ENCODE measurements at places on chromosomes 5 and 9.

DNA sequence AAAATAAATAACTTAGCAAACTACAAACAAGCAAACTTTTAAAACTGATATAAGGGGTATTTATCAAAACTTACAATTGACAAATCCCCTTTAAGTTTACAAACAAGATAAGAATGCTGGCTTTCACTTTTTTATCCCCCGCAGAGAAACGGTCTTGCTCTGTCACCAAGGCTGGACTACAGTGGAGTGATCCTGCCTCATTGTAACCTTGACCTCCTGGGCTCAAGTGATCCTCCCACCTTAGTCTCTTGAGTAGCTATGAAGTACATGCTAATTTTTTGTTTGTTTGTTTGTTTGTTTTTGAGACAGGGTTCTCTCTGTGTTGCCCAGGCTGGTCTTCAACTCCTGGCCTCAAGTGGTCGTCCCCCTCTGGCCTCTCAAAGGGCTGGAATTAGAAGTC is 9.0 kb upstream of the NIPSNAP3A start:
- no peak for DNase-seq

DNA sequence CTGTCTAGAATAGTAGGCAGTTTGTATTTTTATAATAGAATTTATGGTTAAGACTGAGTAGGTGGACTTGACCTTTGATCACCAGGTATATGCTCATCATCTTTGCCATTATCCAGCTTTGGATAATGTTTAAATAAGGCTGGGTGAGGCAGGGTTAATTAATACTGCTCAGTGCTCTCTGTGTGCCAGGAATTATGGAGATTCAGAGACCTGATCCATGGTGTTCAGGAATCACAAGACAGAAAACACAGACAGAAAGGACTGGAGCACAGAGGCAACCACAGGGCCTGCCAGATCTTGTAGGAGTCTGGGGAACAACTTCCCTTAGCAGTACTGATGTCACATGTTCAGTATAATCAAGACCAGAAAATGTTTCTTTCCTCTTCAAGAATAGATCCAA is 186.3 kb upstream of the ADCY2 start:
- DNase-seq = no peak

DNA sequence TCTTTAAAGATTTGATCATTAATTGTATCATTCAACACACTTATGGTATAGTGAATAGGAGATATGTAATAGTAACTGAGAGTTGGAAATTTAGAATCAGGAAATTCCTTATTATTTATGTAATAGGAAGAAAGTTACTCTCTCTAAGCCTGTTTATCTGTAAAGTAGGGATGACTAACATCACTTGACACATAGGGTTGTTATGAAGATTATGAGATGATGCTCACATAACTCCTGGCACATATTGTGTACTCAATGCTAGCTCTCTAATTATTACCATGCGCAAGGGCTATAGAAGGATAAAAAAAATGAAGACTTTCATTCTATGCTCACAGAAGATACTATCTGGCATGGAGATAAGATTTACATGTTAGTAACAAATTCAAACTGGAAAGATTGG is 149.9 kb downstream of the ISOC1 start:
- no peak for DNase-seq

DNA sequence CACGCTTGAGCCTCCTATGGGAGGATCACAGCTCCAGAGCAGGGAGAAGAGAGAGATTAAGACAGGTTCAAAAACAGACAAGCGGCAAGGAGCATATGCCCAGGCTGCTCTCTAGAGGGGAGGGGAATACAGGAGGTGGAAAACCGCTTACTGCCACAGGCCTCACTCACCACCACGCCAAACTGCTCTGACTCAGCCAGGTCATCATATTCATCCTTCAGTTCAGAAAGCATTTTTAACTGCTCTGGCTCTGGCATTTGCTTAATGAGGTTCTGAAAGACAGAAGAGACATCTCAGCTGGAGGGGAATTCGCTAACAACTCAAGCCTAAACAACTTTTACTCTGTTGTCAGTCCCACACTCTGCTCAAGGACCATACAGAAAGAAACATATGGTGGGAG is 40.1 kb downstream of the PCDHGC5 start:
- DNase-seq = no peak

DNA sequence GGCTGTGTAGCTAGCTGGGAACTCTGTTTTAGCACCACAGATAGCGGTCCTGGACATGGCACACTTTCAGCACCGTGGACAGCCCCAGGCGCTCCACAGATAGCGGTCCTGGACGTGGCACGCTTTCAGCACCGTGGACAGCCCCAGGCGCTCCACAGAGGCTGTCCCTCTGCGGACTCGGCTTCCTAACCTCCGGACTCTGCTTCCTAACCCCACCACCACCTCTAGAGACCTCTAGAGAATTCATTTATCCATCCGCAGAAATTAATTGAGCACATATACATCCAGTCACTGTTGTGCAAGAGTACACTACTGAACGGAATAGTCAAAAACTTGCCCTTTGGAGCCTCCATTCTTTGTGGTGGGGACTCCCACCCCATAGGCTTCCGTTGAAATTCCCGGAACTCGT is 27.4 kb downstream of the UNC5A start:
- DNase-seq = peak; percentile 90

DNA sequence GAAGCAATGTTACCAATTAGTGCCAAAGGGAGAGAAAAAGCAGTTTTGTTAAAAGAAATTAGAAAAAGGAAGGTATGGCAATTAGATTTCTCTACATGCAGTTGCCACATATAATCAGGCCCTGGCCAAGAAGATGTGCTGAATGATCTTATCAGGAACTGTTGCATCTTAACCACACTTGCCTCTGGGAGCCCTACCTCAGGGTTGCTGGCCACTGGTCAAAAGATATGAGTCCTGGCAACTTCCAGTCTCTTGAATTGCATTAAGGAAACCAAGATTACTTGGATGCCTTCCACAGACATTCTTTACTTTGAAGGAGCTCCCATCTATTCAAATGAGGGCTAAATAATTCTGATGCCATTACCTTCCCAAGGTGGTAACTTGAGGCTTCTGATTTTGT is 60.4 kb downstream of the TNC start:
- no peak for DNase-seq

DNA sequence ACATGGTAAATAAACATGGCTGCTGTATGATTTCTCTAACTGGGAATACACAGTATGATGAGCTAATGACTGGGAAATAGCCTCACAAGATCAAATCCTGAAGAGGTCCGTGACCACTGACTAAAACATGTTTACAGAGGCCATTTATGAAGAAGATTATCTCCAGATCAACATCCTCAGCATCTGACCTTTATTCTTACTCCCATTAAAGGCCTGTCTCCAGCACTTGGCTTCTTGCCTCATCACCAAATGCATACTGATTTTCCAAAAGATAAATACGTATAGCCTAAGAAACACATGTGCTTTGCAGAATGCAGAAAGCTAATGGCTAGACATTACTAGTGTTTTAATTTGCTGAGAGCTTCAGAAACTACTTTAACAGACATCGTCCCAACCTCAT is 108.0 kb upstream of the TSLP start:
- DNase-seq = no peak

DNA sequence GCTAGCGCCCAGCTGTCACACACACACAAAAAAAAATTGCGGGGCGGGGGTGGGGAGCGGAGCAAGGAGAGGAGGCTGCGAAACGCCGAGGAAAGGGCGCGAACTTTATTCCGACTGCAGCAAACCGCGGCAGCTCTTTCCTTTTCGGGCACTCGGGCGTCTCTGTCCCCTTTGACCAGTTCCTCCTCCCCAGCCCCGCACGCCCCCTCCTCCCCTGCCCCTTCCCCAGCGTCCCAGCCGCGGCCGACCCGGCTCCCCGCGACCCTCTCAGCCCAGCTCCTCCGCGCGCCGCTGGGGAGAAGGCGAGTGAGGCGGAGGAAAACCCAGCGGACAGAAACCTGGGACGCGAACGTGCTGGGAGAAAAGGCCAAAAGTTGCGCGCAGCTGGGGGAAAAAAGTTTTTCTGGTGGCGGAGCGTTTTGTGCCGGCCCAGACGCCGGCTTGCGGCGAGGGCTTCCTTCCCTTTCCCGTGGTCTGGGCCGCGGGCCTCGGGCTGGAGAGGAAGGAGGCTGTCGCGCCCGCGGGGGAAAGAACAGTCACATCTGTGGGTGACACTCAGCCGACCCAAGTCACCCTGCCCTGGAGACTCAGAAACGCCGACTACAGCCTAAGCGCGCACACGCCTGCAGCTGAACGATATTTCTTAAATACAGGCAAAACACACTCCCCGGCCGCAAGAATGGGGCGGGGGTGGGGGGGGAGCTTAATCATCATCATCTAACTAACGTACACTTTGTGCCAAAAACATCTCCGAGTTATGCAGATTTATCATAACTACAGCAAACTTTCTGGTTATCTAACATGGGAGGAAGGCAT is 1.1 kb upstream of the BNC2 start:
- peak; percentile 78 for DNase-seq

DNA sequence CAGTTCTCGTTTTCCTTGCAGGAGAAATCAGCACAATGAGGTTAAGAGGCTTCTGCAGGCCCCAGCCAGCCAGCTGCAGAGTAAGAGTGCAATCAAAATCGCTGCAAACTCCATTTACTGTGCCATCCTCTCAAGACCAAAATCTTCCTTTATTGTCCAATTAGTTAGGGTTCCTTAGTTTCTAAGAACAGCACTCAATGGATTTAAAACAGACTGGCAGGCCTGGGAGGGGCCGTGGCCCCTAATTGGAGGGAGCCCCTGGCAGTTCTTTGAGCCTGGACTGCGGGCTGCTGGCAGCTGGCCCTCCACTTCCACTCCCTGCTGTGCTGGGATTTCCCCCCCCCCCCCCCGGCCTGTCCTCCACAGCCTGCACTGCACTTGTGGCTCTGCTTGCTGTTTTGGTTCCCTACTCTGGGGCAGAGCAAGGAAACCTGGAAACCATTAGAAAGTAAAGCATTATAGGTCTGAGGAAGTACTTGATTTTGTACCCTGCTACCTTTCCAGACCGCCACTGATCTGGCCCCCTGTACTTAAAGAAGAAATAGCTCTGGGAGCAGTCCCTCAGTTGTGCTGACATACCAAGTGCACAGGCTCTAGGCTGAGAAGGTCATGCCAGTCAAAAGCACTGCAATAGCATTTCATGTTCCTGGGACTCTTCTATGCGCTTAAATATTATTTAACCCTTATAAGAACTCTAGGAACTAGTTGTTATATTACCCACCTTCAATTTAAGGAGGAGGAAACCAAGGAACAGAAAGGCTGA is 129.0 kb downstream of the APBA1 start:
- DNase-seq = peak; percentile 51

DNA sequence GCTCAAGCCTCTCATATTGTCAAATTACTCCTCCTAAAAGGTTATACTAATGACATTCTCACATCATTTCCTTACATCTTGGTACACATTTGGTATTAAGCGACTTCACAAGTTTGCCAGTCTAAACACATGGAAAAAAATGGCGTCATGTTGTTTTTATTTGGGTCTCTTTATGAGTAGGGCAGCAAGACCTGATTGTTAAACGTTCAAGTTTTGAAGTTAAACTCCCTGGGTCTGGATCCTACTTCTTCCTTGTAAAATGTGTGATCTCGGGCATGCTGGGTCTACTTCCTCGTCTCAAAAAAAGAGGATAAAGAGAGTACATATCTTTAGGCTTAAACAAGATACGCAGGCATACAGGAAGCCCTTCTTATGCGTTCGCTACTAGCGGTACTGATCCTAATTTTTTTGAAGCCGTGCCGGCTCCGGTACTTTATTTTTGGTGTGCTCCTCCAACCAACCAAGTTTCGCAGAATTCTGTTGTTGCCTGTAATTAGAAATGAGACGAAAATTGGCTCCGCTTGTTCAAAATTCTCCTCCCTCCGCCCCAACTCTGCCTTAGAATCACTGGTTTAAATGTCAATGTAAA is 596 bp upstream of the CDC37L1 start:
- DNase-seq = no peak

DNA sequence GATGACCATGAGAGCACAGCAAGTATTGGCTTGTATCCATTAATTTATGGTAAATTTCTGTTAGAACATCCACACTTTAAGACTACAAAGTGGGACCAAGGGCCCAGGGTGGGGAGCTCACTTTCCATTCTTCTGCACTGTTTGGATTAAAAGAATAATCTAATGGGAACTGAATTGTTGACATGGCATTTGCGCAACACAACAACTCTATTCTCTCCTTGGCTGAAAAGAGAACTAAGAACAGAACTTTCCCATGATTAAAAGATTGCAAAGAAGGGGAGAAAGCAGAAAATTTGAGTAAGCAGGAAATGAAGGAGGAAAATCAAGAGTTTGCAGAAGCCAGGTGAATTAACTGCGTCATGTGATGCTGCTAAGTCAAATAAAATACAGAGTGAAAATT is 143.4 kb downstream of the HINT1 start:
- no peak for DNase-seq

- peak; percentile 88 for DNase-seq
Measured at GRCh38 chr5:135488727-135489465, 36.7 kb upstream of the TIFAB start.

- DNase-seq = no peak
Measured at GRCh38 chr9:84277646-84278045, 62.9 kb downstream of the SLC28A3 start.

DNA sequence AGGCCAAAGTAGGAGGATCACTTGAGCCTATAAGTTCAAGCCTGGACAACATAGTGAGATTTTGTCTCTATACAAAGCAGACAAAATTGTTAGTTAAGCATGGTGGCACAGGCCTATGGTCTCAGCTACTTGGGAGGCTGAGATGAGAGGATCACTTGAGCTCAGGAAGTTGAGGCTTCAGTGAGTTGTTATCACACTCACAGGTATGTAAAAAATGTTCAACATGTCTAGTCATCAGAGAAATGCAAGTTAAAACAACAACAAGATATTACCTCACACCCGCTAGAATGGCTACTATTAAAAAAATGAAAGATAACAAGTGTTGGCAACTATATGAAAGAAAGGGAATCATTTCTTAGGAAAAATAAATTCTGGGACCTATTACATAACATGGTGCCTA is 341.5 kb upstream of the ST8SIA4 start:
- DNase-seq = no peak

- peak; percentile 81 for DNase-seq
Measured at GRCh38 chr9:127505396-127506116, 54.2 kb downstream of the LRSAM1 start.

- no peak for DNase-seq
Measured at GRCh38 chr9:111431684-111432083, 52.5 kb downstream of the ECPAS start.

- DNase-seq = no peak
Measured at GRCh38 chr5:168317521-168318147, 26.2 kb downstream of the WWC1 start.

DNA sequence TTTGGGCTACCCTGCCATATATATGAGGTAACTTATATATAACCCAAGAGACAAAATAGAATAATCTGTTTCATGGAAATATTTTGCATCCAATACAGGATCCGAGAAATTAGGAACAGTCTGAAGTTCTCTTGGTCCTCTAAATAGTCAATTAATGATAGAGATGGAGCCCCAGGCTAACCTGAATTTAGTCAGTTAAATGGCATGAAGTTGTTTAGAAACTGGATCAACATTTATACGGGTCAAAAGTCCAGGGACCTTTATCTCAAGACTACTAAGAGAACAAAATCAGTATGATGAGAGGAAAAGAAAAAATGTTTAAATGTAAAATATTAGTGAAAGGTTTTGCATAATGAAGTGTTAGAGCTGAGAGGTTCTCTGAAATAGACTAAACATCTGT is 303.3 kb upstream of the ACTBL2 start:
- DNase-seq = no peak
